Tibial nerve (tissue), 4 donors: ENCODE measurements at places on chromosomes 7 and 10.
A peak's percentile ranks its signal among the peaks of the same experiment; 100 is the strongest.

DNA sequence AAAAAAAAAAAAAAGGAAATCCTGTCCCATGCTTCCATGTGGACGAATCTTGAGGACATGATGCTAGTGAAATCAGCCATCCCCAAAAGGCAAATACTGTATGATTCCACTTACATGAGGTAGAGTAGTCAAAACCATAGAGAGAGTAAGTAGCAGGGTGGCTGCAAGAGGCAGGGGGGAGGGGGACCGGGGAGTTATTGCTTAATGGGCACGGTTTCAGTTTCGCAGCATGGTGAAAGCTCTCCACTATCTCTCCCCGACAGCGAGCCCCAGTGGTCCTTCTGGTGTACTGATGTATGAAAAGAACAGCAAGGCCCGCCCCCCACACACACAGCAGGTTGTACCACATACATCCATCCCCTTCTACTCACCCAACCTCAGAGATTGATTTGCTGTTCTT is 32.8 kb downstream of the NOD1 start:
- no peak overlapping the region for H3K4me3 ChIP-seq
- no peaks in the 10 kb centered on the region for H3K4me1 ChIP-seq
- peak; percentile 69 for DNase-seq
- no peaks in the 10 kb centered on the region for H3K27me3 ChIP-seq

- no peak overlapping the region for H3K27ac ChIP-seq
- no peak overlapping the region for H3K4me3 ChIP-seq
- no peak for DNase-seq
- no peaks in the 10 kb centered on the region for H3K4me1 ChIP-seq
- H3K36me3 ChIP-seq, result no peaks in the 10 kb centered on the region
Observed at GRCh38 chr7:114530057-114530611, 115.5 kb downstream of the FOXP2 start.

DNA sequence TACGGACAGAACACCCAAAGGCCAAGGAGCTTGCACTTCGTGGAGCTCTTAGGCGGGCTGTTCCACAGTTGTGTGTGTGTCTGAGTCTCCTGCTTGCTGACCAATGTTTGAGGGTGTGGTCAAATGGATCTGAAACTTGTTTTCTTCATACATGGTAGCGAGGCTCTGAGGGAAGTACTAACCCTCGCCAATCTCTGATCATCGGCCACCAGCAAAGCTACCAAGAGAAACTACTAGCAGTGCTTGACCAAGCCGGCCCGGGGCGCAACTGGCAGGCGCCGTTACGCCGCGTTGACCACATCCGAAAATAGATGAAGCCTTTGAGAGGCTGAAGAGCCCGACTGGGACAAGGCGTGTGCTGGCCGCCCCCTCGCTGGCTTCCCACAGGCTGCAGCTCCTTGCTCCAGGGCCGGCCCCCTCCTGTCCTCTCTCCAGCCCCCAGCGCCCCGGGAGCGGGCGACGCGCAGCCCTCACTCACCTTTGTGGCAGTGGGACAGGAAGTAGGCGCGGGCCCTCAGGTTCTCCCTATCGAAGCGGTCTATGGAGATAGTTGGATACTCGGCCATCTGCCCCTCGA is 384 bp downstream of the DCLRE1C start:
- peak; percentile 28 for DNase-seq
- H3K4me3 ChIP-seq, result peak overlapping the region; percentile 55
- H3K4me1 ChIP-seq, result no peaks in the 10 kb centered on the region
- no peaks in the 10 kb centered on the region for H3K27me3 ChIP-seq
- peak overlapping the region; percentile 87 for H3K27ac ChIP-seq

DNA sequence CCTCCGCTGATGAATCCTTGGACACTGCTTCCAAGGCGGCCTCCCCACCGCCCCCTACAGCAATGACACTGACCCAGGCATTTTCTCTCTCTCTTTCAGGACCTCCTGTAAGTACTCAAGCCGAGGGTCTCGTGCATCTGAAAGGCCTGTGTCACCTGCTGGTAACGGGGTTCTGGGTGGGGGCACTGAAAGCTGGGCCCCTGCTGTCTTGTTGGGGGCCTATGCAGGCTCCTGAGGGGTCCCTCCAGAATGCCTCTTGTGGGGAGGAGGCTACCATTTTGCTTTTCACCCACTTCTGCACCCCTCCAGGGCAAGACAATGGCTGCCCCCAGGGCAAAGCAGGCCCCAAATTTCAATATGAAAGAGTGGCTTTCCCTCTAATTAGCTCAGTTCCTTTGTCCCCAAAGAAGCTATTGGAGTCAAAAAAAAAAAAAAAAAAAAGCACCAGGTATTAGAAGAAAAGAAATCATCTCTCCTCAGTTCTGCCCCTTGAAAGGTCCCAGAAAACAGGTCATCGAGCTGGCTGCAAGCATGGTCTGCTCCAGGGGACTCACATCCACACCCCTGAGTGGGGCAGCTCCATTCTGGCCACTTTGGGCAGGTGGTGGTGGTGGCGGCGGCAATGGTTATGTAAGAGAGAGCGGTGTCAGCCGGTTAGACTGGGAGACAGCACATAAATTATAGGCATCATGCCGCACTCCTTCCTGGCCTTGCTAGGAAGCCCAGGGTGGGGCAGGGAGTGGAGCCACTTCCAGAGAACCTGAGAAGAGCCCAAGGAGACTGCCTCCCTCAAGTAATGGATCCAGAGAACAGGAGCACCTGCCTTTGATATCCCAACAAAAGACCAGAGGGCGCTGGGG is 66.2 kb downstream of the COL13A1 start:
- DNase-seq, result no peak
- H3K27ac ChIP-seq, result no peak overlapping the region
- no peaks in the 10 kb centered on the region for H3K36me3 ChIP-seq
- H3K27me3 ChIP-seq, result peaks cover 3% of the 10 kb centered on the region
- no peak overlapping the region for H3K4me3 ChIP-seq

- H3K27me3 ChIP-seq, result no peaks in the 10 kb centered on the region
- no peaks in the 10 kb centered on the region for H3K36me3 ChIP-seq
- no peak overlapping the region for H3K27ac ChIP-seq
- no peak for DNase-seq
Observed at GRCh38 chr7:90889210-90889609, 293.1 kb downstream of the CDK14 start.

DNA sequence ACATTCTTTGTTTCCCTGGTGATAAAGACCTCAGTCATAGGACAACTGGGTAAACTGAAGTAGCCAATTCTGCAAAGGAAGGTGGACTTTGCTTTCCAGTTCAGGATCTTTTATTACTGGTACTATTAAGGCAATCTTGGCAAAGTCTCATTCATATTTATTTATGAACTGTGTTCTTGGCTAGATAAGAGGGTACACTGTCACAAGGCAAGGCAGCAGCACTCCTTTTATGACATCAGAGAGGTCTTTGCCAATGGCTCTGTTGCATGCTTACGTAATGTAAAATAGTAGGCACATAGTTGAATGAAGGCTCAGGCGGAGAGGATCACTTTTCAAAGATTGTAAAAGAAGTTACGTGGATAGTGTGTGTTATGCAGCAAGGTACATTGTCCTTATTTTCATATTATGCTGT is 63.7 kb upstream of the PDK4 start:
- no peaks in the 10 kb centered on the region for H3K36me3 ChIP-seq
- H3K4me1 ChIP-seq, result no peaks in the 10 kb centered on the region
- DNase-seq, result no peak
- no peak overlapping the region for H3K4me3 ChIP-seq
- H3K27ac ChIP-seq, result no peak overlapping the region

GRCh38 chr10:119346095-119346832 is 138.9 kb downstream of the GRK5 start:
- H3K4me1 ChIP-seq, result peaks cover 77% of the 10 kb centered on the region
- H3K4me3 ChIP-seq, result no peak overlapping the region
- H3K27ac ChIP-seq, result no peak overlapping the region
- no peak for DNase-seq

DNA sequence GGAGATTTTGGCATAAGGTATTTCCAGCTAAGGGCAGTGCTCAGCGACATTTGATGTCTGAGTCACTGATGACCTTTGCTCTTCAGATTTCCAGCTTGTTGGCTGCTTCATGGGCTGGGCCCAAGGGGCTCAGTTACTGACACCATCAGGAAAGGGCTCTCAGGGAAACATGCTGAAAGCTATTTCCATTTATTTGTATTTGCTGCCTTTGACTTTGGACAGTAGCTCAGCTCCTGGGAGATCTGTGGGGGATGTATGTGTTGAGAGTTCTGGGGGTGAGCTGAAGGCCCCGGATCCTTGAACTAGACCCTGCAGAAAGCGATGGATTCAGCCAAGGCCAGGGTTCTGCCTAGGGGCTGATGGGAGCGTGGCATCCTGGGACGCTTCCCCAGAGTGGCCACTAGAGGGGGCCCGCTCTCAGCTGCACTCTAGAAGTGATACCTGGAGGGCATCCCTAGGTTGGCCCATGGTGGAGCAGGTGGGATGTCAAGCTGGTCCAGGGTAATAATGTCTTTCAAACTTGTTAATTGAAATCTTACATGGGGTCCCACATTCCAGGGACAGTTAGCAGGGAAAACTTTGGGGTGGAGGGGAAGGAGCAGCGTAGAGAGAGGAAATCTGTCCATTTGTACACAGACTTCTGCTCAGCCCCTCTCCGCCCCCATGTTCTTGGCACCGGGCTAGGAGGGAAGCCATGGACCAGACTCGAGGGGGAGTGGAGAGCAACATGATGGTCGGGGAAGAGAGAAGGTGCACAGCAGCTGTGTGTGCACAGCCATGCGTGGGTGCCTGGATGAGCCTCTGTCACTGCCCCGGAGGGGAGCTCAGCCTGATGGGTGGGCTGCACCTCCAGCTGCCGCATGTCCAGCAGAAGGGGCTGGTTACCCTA is 3.0 kb upstream of the BTBD16 start:
- no peaks in the 10 kb centered on the region for H3K4me1 ChIP-seq
- H3K36me3 ChIP-seq, result peaks cover 9% of the 10 kb centered on the region
- no peaks in the 10 kb centered on the region for H3K27me3 ChIP-seq
- DNase-seq, result no peak

GRCh38 chr10:3363311-3364045 is 190.9 kb upstream of the PITRM1 start:
- no peaks in the 10 kb centered on the region for H3K27me3 ChIP-seq
- H3K27ac ChIP-seq, result no peak overlapping the region
- no peak overlapping the region for H3K4me3 ChIP-seq
- DNase-seq, result no peak
- no peaks in the 10 kb centered on the region for H3K4me1 ChIP-seq
- H3K36me3 ChIP-seq, result no peaks in the 10 kb centered on the region

DNA sequence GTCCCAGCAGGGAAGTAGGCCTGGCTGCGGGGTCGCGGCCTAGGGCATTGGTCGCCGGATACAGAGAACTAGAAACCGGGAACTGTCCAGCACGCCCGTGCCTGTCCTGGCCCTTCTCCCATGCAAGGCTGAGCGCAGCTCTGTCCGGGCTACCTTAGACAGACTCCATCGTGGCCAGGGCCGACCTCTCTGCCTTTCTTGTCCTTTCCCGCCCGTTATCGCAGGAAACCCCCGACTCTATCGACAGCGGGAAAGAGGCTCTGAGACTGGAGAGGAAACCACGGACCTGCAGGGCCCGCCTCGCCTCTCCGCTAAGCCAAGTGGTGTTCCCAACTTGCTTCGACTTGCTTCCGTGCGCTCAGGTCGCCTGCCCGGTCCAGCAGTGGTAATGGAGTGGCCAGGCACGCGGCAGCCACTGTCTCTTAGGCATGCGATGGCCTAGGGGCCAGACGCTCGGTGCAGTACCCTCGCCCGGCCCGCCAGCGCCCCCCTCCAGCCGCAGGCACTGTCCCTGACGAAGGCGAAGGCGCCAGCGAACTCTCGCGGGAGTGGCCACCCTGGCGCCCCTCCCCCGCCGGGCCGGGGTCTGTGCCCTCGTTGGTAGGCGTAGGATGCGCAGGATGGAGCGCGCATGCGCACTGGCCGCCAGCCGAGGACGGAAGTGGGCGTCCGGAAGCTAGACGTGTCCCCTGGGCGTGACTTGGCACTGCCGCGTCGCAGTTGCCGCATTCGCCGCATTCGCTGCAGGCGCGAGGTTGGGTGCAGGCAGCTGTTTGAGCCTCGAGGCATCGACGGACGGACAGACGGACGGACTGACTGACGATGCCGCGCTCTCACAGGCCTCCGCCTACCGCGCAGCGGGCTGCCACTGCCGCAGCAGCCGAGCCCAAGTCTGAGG is 54.4 kb downstream of the MCMBP start:
- H3K4me1 ChIP-seq, result peaks cover 14% of the 10 kb centered on the region
- peak overlapping the region; percentile 42 for H3K27ac ChIP-seq
- H3K36me3 ChIP-seq, result no peaks in the 10 kb centered on the region
- DNase-seq, result peak; percentile 18

DNA sequence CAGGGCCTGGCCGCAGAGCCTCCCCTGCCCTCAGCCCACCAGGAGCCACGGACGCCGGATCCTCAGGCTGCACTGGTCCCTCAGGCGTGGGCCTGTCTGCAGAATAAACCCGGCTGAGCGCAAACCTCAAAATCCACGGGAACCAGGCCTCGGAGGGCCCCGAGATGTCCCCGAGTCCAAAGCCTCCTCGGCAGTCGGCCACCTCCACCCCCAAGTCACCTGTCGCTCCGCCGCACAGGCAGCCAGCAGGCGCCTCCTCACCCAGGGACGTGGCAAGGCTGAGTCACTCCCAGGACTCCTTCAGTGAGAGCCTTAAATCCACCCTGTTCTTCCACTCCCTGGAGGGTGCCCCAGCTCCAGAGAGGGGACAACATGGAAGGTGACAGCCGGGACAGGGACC is 33.2 kb downstream of the STK32C start:
- no peaks in the 10 kb centered on the region for H3K4me1 ChIP-seq
- no peak for DNase-seq
- H3K27ac ChIP-seq, result no peak overlapping the region
- no peaks in the 10 kb centered on the region for H3K27me3 ChIP-seq
- no peaks in the 10 kb centered on the region for H3K36me3 ChIP-seq
- no peak overlapping the region for H3K4me3 ChIP-seq

DNA sequence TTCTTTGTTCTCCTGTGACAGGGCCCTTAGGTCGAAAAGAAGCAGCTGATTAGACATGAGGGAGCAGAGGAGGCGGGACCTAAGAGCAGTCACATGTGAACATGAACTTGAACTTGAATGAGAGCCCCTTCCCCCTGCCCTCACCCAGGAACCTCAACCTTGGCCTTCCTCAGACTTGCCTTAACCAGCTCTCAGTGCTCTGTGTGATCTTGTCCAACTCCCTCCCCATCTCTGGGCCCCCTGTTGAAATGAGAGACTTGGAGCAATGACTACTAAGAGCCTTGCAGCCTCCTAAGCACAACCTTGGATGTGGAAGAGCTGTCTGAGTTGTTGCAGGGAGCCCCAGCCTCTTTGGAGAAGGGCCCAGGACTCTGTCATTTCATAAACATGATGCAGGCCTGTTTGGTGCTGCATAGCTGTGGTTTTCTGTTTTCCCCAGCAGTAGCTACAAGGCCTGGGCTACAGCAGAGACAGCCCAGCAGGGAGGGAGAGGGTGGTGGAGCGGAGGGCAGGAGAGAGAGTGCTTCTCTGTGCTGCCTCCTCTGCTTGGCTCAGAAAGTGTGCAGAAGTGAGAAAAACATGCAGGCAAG is 123.9 kb upstream of the ZMIZ1 start:
- no peaks in the 10 kb centered on the region for H3K27me3 ChIP-seq
- peaks cover 14% of the 10 kb centered on the region for H3K4me1 ChIP-seq
- DNase-seq, result peak; percentile 72
- no peaks in the 10 kb centered on the region for H3K36me3 ChIP-seq
- no peak overlapping the region for H3K4me3 ChIP-seq

- H3K36me3 ChIP-seq, result no peaks in the 10 kb centered on the region
- peaks cover 25% of the 10 kb centered on the region for H3K4me1 ChIP-seq
- H3K27me3 ChIP-seq, result no peaks in the 10 kb centered on the region
- no peak overlapping the region for H3K4me3 ChIP-seq
- no peak overlapping the region for H3K27ac ChIP-seq
Observed at GRCh38 chr10:98589007-98589406, 142.3 kb upstream of the HPS1 start.
